Pulmonary artery endothelial cell (primary cell): ENCODE measurements at places on chromosomes 3 and 15. TPM values are rescaled to one million over a fixed set of nuclear protein-coding genes. Genes with fewer than 3 reads are reported as not detected.

DNA sequence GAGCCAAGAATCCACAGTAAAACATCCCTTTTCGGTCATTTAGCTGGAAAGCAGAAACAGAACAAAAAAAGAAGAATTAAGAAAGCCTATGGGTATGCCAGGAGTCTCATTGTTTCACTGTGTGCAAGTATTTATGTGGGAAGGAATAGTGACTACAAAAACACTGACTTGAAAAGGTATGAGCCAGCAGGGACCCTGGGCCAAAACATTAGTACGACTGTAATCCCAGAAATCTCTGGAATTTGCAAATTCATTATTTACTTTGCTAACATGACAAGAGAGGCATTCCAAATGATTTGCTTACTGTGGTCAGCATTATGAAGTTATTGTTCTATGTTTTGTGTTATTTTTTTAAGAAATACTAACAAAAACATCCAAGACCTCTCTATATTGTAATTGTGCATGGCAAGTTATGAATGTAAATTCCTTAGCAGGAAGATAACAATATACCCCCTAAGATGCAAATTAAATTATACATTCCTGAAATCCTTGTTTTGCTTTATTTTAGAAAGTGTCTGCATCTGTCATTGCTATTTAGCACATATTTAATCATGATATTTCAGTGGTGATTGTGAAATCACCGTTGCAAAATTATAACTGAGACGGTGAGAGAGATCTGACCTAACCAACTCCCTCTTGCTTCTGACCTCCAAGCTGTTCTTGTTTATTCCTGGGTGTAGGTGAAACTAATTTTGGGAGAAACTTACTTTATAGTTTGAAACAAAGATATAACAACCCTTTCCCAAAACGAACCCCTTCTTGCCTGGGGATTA is 299.2 kb downstream of the ZPLD1 start:
- no peak for DNase-seq

DNA sequence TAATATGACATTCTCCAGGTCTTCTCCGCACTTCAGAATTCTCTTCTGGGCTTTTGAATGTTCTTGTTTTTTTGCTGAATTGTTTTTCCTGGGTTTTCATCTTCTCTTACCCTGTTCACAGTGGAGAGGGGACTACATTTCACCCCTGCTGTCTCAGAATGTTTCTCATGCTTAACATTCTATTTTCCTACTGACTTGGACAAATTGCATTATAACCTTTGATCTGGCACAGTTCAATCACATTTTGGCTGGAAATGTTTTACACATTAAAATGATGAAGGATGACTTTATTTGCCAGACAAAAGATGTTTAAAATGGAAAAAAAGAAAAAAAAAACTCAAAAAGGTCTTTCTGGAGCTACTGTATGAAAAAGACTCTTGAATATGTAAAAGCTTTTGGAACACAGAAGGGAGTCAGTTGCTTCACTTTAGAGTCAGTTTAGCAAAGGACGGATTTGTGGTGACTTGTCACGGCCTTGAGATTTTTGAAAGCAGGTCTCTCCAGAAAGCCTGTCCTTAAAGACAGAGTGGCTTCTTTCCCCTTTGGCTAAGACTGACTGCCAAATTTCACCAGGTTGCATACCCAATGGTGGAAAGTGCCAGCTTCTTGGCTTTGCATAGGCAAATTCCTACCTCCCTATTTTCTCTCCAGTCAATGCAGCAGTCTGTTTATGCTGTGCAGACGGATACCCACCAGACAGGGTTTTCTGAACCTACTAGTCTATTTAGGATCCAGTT is 401.0 kb upstream of the TBL1XR1 start:
- DNase-seq, result no peak

DNA sequence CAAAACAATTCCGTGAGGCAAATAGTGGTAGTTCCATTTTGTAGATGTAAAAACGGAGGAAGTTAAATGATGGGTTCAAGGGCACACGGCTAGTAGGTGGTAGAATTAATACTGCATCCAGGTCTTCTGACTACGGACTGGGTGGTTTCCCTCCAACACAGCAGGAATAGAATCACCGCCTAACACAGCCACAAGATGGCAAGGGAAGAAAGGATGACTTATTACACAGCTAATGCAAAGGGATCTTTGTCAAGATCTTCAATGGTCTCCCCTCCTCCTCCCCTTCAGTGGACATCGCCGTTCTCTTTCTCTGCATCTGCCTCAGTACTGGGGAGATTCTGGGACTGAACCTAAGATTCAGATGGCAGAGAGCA is 524 bp upstream of the TOPBP1 start:
- DNase-seq, result no peak

DNA sequence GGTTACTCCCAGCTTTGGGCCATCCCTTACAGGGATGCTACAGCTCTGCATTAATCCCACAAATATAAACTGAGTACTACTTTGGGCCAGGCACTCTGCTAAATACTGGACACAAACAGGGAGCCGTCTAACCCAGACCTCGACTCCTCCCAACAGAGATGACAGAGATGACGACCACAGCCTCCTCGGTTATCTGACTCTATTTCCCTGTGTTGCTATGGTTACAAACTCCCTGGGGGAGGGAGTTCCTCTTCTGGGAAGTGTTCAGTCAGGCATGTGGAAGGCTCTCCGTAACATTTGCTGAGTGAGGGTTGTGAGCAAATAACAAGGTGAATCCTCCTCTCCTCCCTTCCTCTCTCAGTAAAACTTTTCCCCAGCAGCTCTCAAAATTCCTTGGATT is 6.7 kb upstream of the CMTM7 start:
- DNase-seq, result no peak

- no peak for DNase-seq
These were observed 25.1 kb upstream of the ZKSCAN7 start for GRCh38 chr3:44529927-44530326.

GRCh38 chr15:57920911-57921310 is 144.6 kb downstream of the ALDH1A2 start:
- DNase-seq, result no peak

DNA sequence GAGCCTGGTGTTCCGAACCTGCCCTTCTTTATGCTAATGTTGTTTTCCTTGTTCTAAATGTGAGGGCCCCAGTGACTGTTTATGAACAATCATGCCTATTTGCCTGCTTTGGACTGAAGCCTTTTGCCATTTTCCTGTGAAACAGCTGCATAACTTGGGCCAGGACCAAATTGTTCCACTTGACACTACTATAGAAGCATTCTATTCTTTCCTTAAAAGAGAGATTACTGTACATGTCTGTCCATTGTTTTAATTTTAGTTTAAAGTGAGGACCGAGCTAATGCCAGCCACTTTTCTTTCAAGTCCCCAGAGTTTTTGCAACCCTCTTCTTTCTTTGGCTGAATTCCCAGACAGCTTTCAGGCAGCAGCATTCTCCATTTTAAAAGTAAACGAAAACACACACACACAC is 980.3 kb downstream of the CADM2 start:
- no peak for DNase-seq

DNA sequence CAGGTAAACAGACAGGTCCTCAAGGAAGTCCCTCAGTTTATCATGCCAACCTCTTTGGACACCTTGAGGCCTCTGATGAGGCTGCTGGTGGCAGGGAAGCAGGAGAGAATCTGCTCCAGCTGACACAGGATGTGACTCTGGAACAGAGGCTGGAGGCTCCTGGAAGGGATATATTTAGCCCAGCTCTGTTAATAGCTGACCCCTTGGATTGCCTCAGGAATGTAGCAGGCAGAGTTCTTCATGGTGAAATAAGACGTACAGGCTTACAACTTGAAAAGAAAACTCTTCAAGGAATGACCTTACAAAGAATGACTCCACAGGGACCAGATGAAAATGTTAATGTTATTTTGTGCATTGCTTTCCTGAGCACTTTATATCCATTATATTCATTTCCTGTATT is 90.5 kb downstream of the AQP9 start:
- DNase-seq, result no peak

DNA sequence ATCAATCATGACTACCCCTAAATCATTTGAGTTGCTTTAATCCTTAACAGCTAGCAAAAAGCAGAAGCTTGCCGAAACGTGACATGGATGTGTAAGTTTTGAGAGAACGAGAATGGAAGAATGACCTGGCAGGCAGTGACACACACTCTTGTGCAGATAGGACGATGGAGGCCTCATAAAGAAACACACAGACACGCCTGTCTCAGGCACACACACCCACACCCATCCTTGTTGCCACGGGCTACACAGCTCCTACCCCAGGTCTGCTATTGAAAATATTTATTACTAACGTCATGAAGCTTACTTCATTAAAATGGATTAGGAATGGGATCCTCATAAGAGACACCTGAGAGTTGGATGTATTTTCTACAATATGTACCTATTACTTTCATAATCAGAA is 8.5 kb downstream of the MYO5C start:
- DNase-seq, result no peak

DNA sequence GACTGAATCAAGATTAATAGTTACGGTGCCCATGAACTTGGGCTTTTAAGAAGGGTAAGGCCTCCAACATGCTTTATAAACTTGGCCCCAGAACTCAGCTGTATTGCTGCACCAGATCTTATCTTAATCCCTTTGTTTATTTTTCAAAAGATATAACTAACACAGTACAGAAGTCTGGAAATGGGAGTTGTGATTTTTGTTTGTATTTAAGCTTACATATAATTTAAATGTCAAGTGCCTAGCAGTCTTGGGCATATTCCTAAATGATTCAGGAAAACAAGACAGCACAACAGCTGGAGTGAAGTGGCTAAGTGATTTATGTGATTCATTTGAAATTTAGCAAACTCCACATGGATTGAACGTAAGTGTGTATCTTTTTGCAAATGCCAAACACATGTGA is 56.2 kb downstream of the NBEAL2 start:
- DNase-seq, result no peak

Gene CKMT1B
- not detected in 2 replicates for total RNA-seq

Gene IMPG2
- 0.33 and 0.78 TPM in 2 replicates for total RNA-seq

Gene KBTBD8
- 2.7 and 5.9 TPM in 2 replicates for total RNA-seq

Gene HGD
- total RNA-seq, result 0.26 TPM in 1 of 2 replicates, not detected in the other

Gene CIB2
- 1.4 and 1.6 TPM in 2 replicates for total RNA-seq

Gene ANKRD63
- total RNA-seq, result 0.20 TPM in 1 of 2 replicates, not detected in the other

Gene DNAH1
- total RNA-seq, result 1.3 and 2.5 TPM in 2 replicates

Gene GOLGA8R
- total RNA-seq, result 1.1 and 1.3 TPM in 2 replicates
